ENCODE measurements at places on chromosomes 4 and X.

GRCh38 chrX:120302434-120302833 is 8.8 kb downstream of the TMEM255A start:
- DNase-seq = peak; percentile 6

DNA sequence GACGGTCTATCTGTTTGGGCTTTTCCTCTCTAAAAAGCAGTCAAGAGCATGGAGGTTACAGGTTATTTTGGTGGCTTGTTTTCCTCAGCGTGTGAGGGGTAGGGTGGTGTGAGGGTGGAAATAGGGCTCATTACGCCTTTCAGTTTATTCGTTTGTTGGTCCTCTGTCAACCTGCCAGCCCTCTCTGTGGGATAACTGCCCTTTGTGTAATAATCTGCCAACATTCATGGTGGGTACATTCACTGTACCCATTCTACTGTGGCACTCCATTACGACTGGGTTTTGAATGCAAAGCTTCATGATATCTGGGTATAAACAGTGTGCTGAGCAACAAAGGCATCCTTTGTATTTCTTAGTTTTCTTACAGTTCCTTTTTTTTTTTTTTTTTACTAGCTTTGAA is 136.4 kb downstream of the ADGRL3 start:
- no peak for DNase-seq

DNA sequence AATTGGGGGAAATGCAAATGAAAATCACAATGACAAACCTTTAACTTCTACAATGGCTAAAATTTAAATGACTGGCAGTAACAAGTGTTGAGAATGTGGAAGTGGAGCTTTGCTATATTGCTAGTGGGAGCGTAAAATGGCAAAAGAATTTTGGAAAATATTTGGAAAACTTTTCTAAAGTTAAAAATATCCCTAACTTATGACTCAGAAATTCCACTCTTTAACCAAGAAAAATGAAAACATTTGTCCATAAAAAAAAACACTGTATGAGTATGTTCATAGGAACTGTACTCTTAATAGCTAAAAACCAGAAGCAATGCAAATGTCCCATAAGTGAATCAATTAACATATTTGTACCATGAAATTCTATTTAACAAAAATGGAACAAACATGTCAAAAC is 3.6 kb downstream of the TBCK start:
- no peak for DNase-seq

- DNase-seq = no peak
Observed at GRCh38 chrX:123223859-123224258, 39.8 kb downstream of the GRIA3 start.

DNA sequence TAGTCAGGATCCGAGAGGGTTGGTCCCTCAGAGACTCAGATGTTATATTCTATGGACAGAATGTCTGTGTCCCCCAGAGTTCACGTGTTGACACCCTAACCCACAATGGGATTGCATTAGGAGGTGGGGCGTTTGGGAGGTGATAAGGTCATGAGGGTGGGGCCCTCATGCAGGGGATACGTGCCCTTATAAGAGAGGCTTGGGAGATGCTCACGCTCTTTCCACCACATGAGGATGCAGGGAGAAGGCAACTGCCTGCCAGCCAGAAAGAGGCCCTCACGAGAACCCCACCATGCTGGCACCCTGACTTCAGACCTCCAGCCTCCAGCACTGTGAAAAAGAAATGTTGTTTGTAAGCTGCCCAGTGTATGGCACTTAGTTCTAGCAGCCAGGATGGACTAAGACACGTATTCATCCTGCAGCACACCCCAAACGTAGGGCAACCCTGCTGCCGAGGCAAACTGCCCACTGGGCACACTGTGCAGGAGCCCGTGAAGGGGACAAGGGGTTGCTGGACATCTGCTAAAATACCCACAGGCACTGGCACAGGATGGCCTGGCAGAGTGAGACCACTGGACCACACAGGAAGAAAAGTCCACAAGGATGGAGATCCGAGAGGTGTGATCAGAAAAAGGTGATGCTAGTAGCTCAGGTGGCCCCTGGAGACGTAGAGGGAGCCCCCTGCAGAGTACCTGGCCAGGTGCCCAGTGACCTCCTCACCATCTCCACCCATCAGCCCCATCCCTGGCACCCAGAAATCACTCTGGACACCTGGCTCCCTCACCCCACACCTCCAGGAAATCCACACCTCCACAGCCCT is 62.7 kb downstream of the HTRA3 start:
- DNase-seq = no peak

- no peak for DNase-seq
Observed at GRCh38 chr4:101599620-101600019, 190.9 kb upstream of the BANK1 start.

GRCh38 chr4:20616848-20617247 is 83.4 kb upstream of the PACRGL start:
- DNase-seq = no peak

- DNase-seq = no peak
Observed at GRCh38 chrX:149398027-149398426, 107.1 kb downstream of the IDS start.

DNA sequence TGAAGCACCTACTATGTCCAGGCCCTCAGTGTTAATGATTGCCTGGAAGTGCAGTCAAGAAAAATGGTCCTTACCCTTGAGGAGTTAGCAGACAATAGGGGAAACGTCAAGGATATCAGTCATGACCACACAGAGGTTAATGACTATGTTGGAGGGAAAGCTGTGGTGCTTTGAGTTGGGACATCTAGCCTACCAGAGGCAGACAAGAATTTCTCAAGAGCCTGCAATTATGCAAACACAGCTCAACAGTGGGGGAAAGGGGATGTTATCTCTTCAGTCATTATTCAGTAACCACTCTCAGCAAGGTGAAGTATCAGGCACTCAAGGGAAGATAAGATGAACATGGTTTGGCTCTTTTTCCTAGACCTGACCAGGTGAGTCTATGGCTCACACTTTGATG is 7.0 kb upstream of the FGFBP1 start:
- peak; percentile 13 for DNase-seq

DNA sequence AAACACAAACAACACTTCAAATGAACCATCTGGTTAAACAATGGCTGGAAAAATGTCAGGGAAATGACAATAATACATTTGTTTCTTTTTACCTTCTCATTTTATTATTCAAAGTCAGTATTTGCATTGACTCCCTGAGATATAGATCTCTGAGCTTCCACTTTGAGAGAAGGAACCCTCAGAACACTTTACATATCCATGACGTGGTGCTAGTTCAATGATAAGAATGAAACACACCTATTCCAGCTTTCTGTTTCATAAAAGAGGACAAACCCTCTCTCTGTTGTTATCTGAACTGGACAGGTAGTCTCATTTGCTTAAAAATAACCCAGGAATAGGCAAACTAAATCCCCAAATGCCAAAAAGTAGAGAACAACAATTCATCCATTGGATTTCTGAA is 65.3 kb upstream of the CCSER1 start:
- no peak for DNase-seq

- DNase-seq = no peak
Observed at GRCh38 chr4:4673070-4673469, 131.2 kb upstream of the STX18 start.

DNA sequence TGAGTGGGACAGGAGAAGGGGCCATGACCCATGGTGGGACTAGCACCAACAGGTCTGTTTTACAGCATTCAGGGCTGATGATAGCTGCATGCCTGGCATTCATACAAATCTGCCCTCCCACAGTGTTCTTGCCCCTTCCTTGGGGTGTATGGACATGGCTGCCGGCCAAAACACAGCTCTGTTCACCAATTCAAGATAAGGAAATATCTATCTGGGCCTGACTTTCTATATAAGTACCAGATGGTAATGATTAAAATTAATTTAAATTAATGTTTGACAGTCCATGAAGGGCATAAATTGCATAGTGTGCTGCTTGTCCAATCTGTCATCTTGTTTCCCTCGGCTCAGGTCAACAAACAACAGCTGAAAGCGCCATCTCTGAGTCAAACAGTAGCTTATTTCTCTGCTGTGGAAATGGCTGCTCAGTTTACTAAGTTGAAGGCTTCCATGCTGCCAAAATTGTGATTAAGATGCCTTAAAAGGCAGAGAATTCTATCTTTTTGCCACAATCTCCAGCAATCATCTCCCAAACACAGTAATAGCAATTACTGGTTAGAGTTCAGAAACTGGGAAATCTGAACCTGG is 67.0 kb upstream of the TSPAN7 start:
- DNase-seq = no peak

GRCh38 chrX:123905332-123905731 is 45.5 kb downstream of the XIAP start:
- DNase-seq = no peak

DNA sequence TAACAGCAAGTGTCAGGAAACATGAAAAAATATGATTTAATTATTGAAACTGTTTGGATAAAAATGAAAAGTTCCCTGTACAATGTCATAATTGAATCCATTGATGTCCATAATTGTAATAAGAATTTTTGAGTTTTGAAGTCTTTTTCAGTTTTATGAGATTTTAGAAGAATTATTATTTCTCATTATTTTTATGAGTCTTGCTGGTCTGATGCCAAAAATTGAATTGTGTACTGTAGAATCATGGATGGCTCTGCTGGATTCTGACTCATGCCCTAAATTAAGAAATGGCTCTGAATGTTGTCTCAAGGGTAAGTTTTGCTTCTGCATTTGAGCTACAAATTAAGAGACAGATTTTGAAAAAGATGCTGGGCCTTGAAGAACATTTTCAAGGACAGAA is 132.8 kb upstream of the MAP9 start:
- no peak for DNase-seq

- DNase-seq = no peak
Observed at GRCh38 chr4:165294907-165295306, 32.6 kb upstream of the MSMO1 start.

DNA sequence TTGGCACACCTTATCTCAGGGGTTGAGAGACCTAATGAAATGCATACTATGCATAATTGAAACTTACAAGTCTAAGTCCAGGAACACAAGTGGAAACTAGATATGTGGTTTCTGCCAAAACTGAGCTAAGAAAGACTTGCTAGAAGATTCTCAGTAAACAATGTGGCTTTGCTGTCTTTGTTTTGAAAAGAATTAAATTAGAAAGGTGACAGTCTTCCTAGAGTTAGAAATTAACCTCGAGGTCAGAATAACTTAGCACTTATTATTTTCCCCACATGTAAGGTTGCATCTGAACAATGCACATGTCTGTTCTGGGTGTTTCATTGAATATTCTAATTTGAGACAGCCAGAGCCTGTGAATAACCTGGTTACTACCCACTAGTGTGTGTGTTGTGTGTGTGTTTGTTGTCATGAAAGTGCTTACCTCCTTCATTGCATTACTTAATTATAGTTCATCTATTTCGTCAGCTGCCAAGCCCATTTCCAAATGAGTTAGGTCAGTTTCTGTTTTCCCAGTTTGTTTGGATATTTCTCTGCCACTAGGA is 1.5 kb downstream of the EREG start:
- no peak for DNase-seq

- no peak for DNase-seq
Observed at GRCh38 chr4:119726505-119726904, 97.9 kb upstream of the PDE5A start.
